Stimulated activated CD4-positive, alpha-beta T cell treated with anti-CD3 and anti-CD28 coated beads, Interleukin-1b, Interleukin-23, amount 100 ng/mL, for 1 hour (primary cell): ENCODE measurements at places on chromosomes 13 and 19.

- DNase-seq = no peak
Measured at GRCh38 chr19:29606420-29606747, 301 bp downstream of the POP4 start.

DNA sequence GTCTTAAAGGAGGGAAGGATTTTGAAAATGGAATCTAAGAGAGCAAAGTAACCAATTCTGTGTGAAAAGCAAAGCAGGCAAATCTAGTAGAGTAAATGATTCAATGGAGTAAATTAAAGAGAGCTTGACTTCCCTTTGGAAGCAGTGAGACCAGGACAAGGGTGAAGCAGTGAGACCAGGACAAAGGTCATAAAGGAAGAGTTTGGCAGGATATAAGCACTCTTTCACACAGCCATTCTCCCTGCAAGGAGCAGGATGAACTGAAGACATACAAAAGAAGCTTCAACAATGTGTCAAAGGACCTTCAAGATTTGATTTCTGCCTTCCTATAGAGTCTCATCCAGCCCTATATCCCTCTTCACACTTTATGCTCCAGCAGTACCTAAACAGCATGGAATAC lies 123.8 kb downstream of the ENOX1 start:
- DNase-seq = no peak

DNA sequence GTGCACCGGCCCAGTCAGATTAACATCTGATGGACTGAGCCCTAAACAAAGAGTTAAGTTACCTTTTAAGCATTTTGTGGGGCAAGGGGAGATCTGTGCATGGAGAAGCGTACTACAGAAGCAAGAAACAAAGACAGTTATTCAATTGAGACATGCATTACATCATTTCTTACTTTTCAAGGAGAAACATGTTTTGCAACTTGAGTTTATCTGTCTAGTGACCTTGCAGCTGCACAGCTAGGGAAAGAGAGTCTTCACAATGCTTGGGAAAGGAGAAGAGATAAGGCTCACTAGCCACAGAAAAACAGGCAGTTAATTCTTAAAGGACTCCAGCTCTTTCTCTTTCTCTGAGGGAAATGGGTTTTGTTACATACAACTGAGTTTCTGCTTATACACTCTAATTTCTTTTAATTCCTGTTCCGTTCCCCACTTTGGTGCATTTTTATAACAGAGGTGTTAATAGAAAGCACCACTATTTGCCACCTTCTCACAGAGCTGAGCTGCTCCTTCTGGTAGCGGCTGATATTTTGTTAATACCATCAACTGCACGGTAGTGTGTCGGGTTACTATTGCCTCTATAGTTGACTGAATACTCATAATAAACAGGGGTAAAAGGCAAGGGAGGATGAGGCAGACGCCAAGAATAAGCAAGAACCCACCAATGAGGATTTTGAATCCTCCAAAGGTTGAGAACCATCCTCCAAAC lies 55.9 kb downstream of the ZNF431 start:
- DNase-seq = no peak

GRCh38 chr13:100633461-100633860 lies 41.1 kb downstream of the TMTC4 start:
- no peak for DNase-seq

DNA sequence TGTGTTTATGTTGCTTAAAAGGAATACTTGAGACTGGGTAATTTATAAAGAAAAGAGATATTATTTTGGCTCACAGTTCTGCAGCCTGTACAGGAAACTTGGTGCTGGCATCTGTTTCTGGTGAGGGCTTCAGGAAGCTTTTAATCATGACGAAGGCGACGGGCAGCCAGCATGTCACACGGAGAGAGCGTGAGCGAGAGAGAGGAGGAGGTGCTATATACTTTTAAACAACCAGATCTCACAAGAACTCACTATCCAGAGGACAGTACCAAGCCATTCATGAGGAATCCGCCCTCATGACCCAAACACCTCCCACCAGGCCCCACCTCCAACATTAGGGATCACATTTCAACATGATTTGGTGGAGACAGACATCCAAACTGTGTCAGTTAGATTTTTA lies 163.4 kb upstream of the TSC22D1 start:
- no peak for DNase-seq

- DNase-seq = no peak
Measured at GRCh38 chr19:56119582-56119978, 1.5 kb downstream of the ZNF787 start.

DNA sequence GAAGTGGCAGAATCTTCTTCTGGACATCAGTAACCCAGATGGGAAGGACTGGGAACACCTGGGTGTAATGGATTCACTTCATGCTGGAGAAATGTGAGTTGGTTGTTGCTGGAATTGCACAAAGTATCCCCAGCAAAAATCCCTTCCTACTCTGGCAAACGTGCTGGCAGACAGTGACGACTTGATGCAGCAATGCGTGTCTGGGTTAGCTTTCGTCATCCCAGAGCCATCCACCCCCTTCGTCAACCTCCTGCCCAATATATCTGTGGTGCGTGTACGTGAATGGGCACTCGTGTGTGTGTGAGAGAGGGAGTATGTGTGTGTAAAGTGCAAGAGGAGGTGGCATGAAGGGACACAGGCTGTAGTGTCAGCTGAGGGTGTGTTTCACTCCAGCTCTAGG lies 70.9 kb downstream of the TM9SF2 start:
- no peak for DNase-seq

DNA sequence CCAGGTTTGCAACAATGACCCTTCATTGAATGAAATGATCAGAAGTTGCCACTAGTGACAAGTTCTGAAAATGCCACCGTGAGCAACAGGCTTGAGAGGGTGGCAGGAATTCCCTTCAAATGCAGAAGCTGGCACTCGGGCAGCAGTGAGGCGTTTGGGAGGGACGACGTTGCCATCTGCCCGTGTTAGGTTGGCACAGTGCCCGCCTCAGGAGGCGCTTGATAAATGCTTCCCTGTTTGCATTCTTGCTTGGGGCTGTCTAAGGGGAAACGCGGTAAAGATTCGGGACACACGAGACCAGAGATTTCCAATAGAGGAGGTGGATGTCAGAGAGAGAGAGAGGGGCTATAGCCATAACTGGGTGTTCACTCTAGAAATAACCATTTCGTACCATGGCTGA lies 101.9 kb downstream of the TEX29 start:
- no peak for DNase-seq

DNA sequence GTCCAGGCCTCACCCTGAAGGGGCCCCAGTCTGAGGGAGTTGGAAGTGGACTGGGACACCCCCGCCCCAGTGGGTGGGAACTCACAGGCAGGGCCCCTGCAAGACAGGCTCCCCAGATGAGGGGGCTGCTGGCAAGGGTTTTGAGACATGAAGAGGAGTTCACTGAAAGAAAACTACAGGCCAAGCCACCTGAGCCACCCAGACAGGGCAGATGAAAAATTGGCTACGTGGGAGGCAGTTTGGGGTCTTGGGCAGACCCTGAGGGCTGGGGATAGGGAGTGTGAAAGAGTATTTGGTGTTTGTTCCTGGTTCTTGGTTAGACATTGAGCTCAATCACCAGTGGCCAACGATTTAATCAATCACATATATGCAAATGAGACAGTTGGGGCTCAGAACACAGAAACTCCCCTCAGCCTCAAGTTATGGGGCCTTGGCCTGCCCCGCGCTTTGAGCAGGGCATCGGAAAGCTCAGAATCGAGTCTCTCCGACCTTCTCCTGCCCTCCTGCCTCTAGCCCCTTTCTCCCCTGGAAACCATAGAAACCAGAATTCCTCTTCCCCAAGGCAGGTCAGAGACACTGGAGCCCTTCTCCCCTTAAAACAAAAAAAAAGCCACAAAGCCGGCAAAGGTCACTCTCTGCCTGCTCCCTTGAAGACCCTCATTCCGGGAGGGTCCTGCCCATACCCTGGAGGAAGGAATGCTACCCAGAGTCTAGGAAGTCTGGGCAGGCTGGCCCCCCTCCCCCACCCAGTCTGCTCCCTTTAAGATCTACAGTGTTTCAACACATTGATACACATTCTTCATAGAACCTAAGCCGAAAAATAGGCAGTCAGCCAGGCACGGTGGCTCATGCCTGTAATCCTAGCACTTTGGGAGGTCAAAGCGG lies 1.3 kb upstream of the ISYNA1 start:
- DNase-seq = no peak

DNA sequence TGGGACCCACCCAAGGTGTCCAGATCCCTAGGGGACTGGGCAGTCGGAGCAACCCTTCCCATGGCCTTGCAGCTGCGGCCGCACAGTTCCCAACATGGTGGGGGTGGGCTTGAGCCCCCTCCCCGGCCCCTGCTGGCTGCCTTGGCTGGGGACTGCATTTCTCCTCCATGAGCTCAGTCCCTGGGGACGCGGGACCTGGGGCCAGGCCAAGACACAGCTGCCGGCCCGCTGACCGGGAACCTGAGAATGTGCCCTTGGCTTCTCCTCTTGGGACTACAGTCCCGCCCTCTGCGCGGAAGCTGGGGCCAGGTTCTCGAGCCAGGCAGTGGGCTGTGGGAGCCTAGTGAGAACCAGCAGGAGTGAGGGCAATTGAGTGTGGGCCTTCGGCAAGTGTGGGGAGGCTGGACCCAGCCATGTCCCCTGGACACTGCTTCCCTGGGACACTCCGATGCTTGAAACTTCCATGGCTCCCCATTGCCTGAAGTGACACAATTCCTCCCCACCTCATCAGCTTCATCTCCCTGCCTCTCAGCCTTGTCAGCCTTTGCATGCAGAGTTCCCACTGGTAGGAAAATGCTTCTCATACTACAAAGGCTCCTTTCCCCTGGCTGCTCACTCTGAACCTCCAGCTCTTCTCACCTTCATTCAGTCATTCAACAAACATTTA lies 13.1 kb upstream of the NOTCH3 start:
- no peak for DNase-seq

DNA sequence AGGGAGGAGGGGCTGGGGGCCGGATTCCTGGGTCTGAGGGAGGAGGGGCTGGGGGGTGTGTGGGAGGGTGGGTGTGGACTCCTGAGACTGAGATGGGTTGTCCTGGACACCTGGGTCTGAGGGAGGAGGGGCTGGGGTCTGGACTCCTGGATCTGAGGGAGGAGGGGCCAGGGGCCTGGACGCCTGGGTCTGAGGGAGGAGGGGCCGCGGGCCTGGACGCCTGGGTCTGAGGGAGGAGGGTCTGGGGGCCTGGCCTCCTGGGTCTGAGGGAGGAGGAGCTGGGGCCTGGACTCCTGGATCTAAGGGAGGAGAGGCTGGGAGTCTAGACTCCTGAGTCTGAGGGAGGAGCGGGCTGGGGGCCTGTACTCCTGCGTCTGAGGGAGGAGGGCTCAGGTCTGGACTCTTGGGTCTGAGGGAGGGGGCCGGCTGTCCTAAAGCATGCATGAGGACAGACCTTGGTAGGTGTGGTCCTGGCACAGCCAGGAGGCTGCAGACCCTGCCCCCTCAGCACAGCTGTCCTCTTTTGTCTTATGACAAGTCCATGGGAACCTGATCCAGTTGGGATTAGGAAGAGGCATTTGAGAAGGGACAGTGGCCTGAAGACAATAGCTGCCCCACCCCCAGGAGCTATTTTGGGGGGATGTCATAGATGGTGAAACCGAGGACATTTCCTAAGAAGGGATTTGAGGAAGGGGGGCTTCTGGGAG lies 1.3 kb downstream of the TNNT1 start:
- no peak for DNase-seq

DNA sequence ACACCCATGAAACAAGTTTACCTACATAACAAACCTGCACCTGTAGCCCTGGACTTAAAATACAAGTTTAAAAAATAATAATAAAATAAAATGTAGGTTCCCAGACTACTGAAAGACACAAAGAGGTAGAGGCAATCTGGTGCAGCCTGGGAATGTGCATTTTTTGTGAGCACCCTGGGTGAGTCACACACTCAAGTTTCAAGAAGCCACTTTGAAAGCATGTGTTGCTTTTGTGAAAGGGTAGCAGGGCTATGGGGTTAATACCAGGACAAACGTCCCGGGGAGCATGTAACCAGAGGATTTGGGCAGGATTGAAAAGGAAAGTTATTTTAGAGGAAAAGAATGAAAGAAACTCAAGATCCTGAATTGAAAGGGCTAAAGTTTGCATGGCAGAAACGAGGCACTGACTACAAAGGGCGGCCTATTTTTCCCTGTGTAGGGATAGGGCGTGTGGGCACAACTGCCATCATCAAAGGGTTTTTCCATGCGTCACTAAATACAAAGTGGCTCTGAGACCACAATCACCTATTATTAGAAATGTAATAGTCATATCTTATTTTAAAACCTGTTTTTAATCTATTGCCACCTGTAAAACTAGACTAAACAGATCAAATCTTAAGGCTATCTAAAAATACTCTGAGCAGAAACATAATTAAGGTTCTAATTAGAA lies 314.9 kb downstream of the COG6 start:
- DNase-seq = no peak

GRCh38 chr13:42539670-42540069 lies 34.3 kb upstream of the TNFSF11 start:
- DNase-seq = no peak

DNA sequence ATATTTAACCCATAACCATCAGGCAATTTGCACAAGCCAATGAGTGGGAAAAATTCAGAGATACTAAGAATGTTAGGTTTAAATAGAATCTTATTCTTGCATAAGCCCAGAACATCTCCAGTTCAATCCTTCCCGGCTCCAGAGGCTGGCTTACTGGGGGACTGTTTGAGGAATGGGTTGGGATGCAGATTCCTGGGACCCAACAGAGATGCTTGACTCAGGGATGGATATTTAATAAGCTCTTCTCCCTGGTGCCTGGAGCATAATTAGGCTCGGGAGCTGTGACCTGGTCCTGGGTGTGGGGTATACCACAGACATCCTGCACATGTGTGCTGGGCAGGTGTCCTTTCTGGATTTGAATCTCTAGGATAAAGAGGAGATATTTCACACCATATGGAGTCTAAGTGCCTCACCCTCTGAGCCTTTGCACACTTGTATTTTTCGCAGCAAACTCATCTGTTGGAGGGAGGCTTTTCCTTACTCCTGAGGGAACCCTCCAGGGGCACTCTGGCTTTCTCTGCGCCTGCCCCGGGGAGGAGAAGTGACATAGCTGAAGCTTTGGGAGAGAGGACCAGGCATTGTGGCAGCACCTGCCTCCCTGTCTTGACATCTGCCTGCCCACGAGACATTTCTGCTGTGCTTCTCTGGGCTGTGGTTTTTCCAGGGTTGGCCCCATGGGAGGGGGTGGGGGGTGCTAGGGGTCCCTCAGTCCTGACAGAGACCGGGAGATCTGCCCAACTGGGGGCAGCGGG lies 36.1 kb upstream of the ANKRD10 start:
- DNase-seq = no peak
